Neuronal stem cell (in vitro differentiated cells): ENCODE measurements at places on chromosomes 6 and 20.

DNA sequence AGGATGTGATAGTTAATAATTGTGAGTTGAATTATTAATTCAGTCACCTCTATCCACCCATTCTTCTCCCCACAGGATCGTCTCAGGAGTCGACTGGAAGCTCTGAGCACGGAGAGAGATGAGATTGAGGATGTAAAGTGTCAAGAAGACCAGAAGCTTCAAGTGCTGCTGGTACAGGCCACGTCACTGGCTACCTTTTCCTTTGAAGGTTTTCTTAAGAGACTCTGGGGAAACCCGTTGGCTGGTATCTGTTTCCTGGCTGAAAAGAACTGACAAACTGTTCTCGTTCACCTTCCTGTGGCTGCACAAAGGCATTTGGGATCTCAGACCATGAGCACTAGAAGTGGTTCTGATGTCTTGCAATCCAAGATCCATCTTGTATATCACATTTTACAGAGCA lies 3.8 kb downstream of the TRIM15 start:
- no peak for DNase-seq

- no peak for DNase-seq
These were observed 832.5 kb upstream of the EPHA7 start for GRCh38 chr6:94251878-94252277.

DNA sequence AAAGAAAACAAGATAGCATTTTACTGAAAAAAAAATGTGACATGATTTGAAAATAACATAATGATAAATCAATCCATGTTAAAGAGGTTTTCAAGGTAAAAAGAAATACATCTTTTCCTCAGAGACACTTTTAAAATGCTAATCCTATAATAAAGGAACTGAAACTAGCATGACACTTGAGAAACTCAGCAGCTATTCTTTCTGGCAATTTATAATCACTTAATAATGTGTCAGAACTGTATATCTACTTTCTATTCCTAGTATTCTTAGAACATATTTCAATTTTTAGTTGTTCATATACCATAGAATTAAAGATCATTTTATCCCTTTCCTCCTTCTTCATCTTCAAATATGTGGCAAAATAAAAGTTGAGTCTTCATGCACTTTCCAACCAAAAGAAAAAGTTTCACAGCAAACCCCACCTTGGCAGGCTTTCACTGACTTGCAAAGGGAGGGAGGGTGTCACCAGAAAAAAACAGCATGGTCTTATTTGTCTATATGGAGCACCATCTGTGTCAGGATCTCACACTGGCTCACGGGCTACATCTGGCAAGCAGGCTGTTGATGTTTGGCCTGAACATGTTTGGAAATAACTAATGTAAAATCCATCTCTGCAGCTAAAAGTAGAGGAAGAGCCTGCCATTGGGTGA lies 48.5 kb downstream of the FHL5 start:
- DNase-seq: no peak

- peak; percentile 26 for DNase-seq
These were observed 766 bp downstream of the SLC16A10 start for GRCh38 chr6:111087871-111088667.

DNA sequence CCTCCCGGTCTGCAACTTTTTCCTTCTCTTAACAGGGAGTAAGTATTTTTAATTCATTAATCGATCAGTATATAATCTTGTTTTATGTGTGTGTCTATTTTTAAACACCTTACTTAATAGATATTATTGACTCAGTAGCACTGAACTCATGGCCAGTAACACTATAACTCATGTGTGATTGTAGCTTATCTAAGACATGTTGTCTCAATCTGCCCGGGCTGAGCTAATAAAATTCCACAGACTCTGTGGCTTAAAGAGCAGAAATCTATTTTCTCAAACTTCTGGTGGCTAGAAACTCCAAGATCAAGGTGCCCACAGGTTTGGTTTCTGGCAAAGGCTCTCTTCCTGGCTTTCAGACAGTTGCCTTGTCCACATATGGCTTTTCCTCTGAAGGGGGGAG lies 68.8 kb upstream of the TNFAIP3 start:
- no peak for DNase-seq

DNA sequence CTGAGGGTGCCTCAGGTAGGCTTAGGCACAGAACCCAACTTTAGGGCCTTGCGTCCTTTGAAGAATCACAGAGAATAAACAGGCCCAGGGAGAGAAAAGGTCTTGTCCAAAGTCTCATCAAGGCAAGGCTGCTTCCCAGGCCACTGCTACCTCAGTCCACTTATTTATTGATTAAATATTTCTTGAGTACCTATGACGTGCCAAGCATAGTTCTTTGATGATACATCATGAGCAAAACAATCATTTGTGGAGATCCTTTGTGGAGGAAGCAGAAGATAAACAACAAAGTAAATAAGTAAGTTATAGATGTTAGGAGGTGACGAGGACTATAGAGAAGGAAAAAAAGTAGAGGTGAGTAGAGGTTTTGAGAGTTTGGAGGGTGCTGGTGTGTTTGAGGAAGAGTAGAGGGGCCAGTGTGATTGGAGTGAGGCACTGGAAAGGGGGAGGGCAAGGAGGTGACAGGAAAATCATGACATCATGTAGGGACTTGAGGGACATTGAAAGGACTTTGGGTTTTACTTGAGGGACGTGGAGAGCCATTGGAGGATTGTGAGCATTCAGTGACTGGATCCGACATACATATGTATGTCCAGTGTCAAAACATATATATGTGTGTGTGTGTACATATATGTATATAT lies 14.1 kb upstream of the CHMP4B start:
- DNase-seq: no peak

- no peak for DNase-seq
These were observed 27.8 kb downstream of the ACSS2 start for GRCh38 chr20:34904202-34904621.
